T1000 (cell line): ENCODE measurements at places on chromosomes 11 and 22.

DNA sequence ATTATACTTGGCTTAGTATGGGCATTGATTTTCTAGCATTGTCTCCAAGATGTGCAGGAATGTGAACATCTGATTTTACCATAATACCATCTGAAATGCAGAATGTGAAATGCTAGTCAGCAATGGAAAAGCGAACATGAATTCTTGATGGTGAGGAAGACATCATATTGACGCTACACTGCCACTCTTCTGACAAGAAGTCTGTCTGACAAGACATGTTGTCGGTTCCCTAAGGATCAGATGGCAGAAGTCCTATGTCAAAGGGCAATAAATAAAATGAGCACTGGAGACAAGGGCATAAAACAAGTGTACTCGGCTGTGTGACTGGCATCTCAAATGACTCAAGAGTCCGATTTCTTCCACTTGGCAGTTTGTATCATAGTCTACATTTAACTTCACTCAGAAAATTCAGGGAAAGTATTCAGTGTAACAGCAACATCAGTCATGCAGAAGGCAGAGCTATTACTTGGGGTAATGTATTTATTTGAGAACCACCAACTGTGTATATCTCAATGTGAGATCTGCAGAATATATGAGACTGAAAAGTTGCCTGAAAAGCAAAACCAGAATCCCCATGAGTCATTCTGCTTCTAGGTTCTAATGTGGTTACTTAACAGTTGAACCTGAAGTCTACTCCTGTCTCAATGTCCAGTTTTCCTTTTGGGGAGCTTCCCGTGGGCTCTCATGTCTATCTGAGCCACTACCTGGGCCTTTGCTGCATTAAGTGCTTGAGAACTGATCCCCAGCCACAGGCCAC lies 51.5 kb downstream of the SLC17A6 start:
- no peak for DNase-seq

GRCh38 chr11:66479394-66480116 lies 679 bp upstream of the DPP3 start:
- DNase-seq, result no peak

GRCh38 chr11:913043-913442 lies 2.4 kb upstream of the CHID1 start:
- no peak for DNase-seq

DNA sequence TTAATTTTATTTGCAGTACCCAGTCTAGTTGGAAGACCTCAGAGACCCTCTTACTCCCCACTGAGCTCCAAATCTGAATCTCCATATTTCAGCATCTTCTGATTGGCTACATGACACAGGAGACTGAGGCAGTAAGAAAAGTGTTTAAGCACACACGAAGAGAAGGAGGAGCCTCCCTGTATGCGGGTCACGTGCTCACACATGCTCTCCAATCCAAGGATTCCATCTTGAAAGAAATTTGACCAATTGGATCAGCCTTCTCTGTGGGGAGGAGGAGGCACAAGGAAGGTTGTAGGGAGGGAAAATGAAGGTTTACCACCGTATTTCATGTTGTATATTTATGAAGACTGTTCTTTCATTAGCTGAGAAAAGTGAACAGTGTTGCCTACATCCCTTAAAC lies 1.2 kb downstream of the OR6T1 start:
- DNase-seq, result no peak

- DNase-seq, result peak; percentile 13
Measured at GRCh38 chr22:21074102-21074715, 28.5 kb downstream of the LRRC74B start.

- DNase-seq, result no peak
Measured at GRCh38 chr11:66262191-66262590, 6.2 kb upstream of the RAB1B start.

GRCh38 chr11:71198141-71198822 lies 54.1 kb downstream of the SHANK2 start:
- no peak for DNase-seq

DNA sequence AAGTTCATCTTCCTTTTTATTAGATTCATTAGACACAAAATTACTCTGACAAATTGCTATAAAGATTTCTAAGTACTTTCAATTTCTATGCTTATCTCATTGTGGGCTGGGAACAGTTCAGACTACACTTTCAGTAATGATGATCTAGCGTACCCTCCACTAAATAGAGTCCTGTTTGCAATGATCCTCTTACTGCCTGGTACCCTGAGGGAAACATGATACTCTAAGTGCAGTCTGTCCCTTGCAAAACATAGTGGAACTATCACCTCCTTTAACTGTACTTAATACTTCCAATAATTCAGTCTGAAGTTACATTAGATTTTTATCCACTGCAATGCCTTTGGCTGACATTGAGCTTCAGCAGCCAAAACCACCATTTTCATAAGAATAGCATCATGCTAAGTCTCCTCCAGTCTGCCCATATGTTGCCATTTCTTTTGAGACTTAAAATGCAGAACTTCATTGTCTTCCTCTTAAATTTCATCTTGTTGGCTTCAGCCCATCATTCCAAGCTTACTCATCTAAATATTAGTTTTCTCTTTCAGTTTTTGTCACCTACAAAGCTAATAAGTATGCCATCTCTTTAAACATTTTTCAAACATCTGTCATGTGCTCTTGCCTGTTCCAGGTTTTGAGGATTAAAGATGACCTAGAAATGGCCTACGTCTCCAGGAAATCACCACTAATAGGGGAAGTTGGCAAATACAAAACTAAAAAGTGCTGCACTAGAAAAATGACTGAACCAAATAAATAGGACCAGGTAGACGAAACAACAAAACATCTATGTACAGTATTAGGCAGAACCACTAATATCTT lies 55.5 kb downstream of the PAK1 start:
- no peak for DNase-seq

- no peak for DNase-seq
Measured at GRCh38 chr11:12251666-12252560, 125.5 kb upstream of the PARVA start.

GRCh38 chr22:26398741-26399153 lies 30.3 kb upstream of the ASPHD2 start:
- DNase-seq, result no peak

- no peak for DNase-seq
Measured at GRCh38 chr22:49331223-49331815, 496.4 kb downstream of the BRD1 start.

- DNase-seq, result no peak
Measured at GRCh38 chr11:85948884-85949283, 93.7 kb downstream of the CCDC83 start.

GRCh38 chr11:10937385-10937771 lies 79.5 kb upstream of the ZBED5 start:
- no peak for DNase-seq

- no peak for DNase-seq
Measured at GRCh38 chr11:20021771-20022362, 138.4 kb downstream of the DBX1 start.

- no peak for DNase-seq
Measured at GRCh38 chr11:2728663-2729332, 29.0 kb upstream of the KCNQ1OT1 start.

DNA sequence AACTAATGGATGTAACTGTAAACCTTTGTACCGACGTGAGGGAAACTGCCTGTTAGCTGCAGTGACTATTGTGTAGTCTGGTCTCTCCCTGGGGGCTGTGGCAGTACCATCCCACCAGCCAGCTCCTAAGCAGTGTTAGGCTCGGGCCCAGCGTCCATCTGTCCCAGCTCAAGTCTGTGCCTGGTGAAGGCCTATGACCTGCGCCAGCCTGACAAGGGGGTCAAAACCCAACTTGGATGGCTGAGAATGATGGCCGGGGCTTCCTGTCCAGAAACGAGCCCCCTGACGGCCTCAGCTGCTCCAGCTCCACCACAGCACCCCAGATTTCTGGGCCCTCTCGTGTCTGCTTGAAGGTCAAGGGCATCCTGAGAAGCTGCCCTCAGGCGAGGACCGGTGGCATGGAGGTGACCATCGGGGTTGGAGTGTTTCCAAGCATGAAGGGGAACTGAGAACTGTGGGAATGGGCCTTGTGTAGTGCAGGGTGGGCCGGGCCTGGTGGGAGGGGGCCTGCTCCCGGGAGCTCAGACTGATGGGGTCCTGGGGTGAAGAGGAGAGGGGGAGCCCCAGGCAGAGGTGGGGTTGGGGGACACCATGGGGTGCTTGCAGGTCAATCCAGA lies 14.3 kb upstream of the SPI1 start:
- DNase-seq, result no peak

GRCh38 chr11:102800767-102801166 lies 2.8 kb upstream of the MMP1 start:
- DNase-seq, result no peak

- DNase-seq, result no peak
Measured at GRCh38 chr22:23037429-23038333, 32.6 kb upstream of the GNAZ start.
